Right atrium auricular region (tissue), 2 donors: ENCODE measurements at places on chromosomes 2 and 18. TPM values are rescaled to one million over a fixed set of nuclear protein-coding genes. Genes with fewer than 3 reads are reported as not detected.
A peak's percentile ranks its signal among the peaks of the same experiment; 100 is the strongest.

Gene NEU2
- total RNA-seq = not detected

Gene PLCD4
- 0.51 TPM for total RNA-seq

Gene NT5DC4
- total RNA-seq = not detected

Gene FSHR
- total RNA-seq = 1.1 TPM

Gene KIF1A
- 43.7 TPM for total RNA-seq

- no peaks in the 10 kb centered on the region for H3K27me3 ChIP-seq
- peaks cover 20% of the 10 kb centered on the region for H3K4me1 ChIP-seq
- peak overlapping the region; percentile 45 for H3K4me3 ChIP-seq
- peak overlapping the region; percentile 29 for H3K27ac ChIP-seq
- no peak for DNase-seq
Observed at GRCh38 chr2:106885329-106885728, 638 bp downstream of the ST6GAL2 start.

DNA sequence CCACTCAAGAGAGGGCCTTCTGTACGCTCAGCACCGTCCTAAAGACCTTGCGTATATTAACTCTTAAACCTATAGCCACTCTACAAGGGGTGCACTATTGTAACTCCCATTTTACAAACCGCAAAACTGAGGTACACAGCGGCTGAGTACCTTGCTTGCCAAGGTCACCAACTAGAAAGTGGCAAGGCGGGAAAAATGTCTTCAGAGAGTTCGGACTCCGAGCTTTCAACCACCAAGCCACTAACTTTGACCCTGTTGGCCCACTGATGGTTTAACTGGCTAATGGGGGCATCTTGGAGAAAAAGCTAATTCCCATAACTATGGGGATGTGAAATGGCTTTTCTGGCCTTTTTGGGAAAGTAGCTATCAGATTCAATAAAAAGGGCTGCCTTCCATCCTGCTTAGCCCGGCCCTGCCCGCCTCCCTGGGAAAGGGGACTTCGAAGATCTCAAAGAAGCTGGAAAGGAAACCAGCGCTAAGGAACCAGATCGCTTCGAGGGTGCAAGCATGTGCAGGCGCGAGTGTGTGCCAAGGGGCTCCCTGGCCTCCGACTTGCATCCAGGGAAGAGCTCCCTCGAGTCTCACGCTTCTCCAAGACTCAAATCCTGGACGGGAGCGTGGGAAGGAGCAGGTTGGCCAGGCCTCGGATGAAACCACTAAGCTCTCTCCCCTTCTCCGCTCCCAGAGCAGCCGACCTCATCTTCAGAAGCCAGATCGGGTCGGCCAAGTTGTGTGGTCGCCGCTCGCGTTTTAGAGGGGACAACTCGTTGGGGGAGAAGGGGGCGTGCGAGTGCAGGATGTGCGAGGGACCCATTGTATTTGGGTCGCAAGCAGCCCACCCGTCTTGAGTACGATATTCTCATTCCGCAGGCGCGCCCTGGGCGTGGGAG lies 2.2 kb upstream of the SP5 start:
- DNase-seq = no peak
- H3K36me3 ChIP-seq = no peaks in the 10 kb centered on the region
- peaks cover 52% of the 10 kb centered on the region for H3K4me1 ChIP-seq

GRCh38 chr2:236765478-236765877 lies 195.9 kb downstream of the ACKR3 start:
- H3K27me3 ChIP-seq = no peaks in the 10 kb centered on the region
- H3K4me3 ChIP-seq = no peak overlapping the region
- no peaks in the 10 kb centered on the region for H3K4me1 ChIP-seq
- DNase-seq = no peak
- no peak overlapping the region for H3K27ac ChIP-seq
- no peaks in the 10 kb centered on the region for H3K36me3 ChIP-seq

GRCh38 chr18:35949903-35950627 lies 22.4 kb upstream of the RMP24 start:
- H3K27ac ChIP-seq = peak overlapping the region; percentile 54
- no peaks in the 10 kb centered on the region for H3K27me3 ChIP-seq
- no peaks in the 10 kb centered on the region for H3K4me1 ChIP-seq
- H3K4me3 ChIP-seq = peak overlapping the region; percentile 59
- DNase-seq = no peak
- no peaks in the 10 kb centered on the region for H3K36me3 ChIP-seq

DNA sequence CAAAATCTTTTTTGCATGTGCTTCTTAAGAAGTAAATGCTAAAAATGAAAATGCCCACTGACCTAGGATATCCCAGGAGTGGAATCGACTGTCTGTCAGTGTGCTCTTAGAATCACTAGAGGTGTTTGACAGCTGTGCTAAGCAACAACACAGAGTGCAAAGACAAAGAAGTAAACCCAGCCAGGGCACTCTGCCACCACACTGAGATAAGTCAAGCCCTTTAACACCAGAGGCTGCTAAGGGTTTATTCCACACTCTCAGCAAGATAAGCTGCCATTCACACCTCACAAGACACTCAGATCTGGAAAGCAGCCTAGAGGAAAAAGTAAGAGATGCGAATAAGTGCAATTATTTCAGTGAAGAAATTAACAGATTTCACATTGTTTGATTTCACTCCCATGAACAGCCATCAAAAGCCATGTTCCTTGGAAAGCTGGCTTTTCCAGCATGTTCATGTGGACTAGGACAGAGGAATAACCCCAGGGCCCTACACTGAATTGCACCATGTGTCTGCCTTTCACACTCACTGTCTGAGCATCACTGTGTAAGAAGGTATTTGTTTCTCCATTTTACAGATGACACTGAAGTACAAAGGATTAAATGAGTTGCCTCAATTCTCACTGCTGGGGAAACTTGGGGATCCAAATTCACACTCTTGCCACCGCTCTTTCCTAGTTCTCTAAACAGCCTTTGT lies 6.0 kb upstream of the BMP10 start:
- H3K4me3 ChIP-seq = no peak overlapping the region
- no peak overlapping the region for H3K27ac ChIP-seq
- H3K36me3 ChIP-seq = no peaks in the 10 kb centered on the region
- H3K27me3 ChIP-seq = no peaks in the 10 kb centered on the region
- DNase-seq = no peak
- no peaks in the 10 kb centered on the region for H3K4me1 ChIP-seq

- no peaks in the 10 kb centered on the region for H3K27me3 ChIP-seq
- H3K27ac ChIP-seq = no peak overlapping the region
- no peak for DNase-seq
Observed at GRCh38 chr18:74244554-74244953, 47.2 kb downstream of the CYB5A start.

GRCh38 chr2:102753563-102754159 lies 8.2 kb upstream of the TMEM182 start:
- H3K27ac ChIP-seq = no peak overlapping the region
- H3K27me3 ChIP-seq = no peaks in the 10 kb centered on the region
- DNase-seq = no peak
- no peak overlapping the region for H3K4me3 ChIP-seq
- no peaks in the 10 kb centered on the region for H3K4me1 ChIP-seq

DNA sequence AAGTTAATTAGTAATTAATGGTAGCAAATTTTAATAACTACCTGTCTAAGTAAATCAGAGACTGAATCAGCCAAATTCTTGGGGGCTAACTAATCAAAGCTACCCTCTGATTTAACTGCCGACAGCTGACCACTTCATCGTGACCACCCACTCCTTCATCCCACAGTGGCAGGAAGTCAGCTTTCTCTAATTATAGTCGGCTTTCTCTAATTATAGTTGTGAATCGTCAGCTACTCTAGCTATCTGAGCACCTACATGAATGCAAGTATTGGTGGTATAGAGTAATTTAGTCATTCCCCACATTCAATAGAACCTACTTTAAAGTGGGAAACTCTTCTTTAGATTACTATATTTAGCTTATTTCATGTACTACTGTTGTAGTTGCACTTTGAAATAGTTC lies 185.5 kb downstream of the PTGR3 start:
- H3K27me3 ChIP-seq = no peaks in the 10 kb centered on the region
- H3K4me1 ChIP-seq = no peaks in the 10 kb centered on the region
- H3K27ac ChIP-seq = no peak overlapping the region

DNA sequence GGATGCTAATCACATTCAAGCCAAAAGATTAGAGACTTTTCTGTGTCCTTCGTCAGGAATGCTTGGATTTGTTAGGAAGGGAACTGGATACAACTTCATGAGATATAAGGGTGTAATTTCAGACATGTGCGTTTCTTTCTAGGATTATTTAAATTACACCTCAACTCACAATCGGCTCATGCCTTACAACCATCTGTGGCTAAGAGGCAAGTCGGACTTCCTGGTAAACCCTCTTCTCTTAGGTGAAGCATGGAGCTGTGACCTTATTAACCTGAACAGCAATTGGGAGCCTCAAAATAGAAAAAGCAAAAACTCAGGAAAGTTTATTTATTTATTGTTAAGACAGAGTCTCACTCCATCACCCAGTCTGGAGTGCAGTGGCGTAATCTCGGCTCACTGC lies 61.8 kb downstream of the SEMA4F start:
- DNase-seq = no peak
- no peaks in the 10 kb centered on the region for H3K36me3 ChIP-seq
- no peaks in the 10 kb centered on the region for H3K4me1 ChIP-seq
- H3K4me3 ChIP-seq = peak overlapping the region; percentile 57
- H3K27me3 ChIP-seq = no peaks in the 10 kb centered on the region

GRCh38 chr18:48946329-48946835 lies 4.4 kb downstream of the SMAD7 start:
- no peak for DNase-seq
- peaks cover 16% of the 10 kb centered on the region for H3K36me3 ChIP-seq
- no peaks in the 10 kb centered on the region for H3K27me3 ChIP-seq
- peaks cover 69% of the 10 kb centered on the region for H3K4me1 ChIP-seq
- H3K27ac ChIP-seq = peak overlapping the region; percentile 99

GRCh38 chr2:239779584-239779983 lies 245.6 kb downstream of the NDUFA10 start:
- no peaks in the 10 kb centered on the region for H3K36me3 ChIP-seq
- H3K27me3 ChIP-seq = no peaks in the 10 kb centered on the region
- DNase-seq = no peak

DNA sequence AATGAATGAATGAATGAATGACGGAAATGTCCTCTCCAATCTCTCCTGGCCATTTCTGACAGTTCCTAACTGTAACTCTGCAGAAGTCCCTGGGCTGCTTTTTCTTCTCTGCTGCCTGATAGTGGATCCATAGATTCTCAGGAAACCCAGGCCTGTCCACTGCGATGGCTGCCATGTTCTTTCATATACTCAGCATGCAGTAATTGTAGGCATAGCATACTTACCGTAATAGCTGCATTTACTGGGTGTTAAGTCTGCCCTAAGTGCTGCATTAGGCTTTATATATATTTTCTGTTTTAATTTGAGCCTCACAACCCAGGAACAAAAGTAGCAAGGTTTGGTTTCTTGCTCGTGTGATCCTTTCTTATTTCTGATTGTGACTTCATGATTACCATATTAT lies 122.9 kb downstream of the DCC start:
- no peaks in the 10 kb centered on the region for H3K27me3 ChIP-seq
- H3K36me3 ChIP-seq = no peaks in the 10 kb centered on the region
- H3K27ac ChIP-seq = no peak overlapping the region
- H3K4me3 ChIP-seq = no peak overlapping the region
- no peaks in the 10 kb centered on the region for H3K4me1 ChIP-seq

DNA sequence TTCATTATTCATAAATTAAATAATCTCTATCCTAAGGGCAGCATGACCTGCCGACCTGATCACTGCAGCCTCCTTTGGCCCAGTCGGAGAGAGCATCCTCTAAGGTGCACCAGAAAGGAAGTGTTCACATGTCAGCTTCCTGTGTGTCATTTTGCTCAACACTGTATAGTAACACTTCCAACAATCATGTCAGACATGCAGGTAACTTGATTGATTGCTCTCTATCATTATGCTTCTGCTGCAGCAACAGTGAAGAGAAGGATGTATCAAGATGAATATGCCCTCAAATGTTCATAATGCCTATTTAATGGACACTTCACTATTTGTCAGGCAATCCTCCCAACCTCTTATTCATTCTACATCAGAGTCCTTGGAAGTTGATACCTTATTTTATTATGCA lies 332.3 kb downstream of the CDH7 start:
- H3K4me1 ChIP-seq = no peaks in the 10 kb centered on the region
- DNase-seq = no peak
- H3K27ac ChIP-seq = no peak overlapping the region
- no peak overlapping the region for H3K4me3 ChIP-seq
- no peaks in the 10 kb centered on the region for H3K36me3 ChIP-seq

GRCh38 chr2:31324016-31324633 lies 90.2 kb downstream of the EHD3 start:
- H3K4me1 ChIP-seq = peaks cover 11% of the 10 kb centered on the region
- no peaks in the 10 kb centered on the region for H3K27me3 ChIP-seq
- H3K27ac ChIP-seq = no peak overlapping the region
- H3K36me3 ChIP-seq = no peaks in the 10 kb centered on the region
- no peak overlapping the region for H3K4me3 ChIP-seq

GRCh38 chr18:54260396-54261072 lies 8.8 kb upstream of the POLI start:
- H3K27me3 ChIP-seq = no peaks in the 10 kb centered on the region
- H3K27ac ChIP-seq = no peak overlapping the region
- no peak for DNase-seq
- H3K36me3 ChIP-seq = no peaks in the 10 kb centered on the region
- no peaks in the 10 kb centered on the region for H3K4me1 ChIP-seq
- H3K4me3 ChIP-seq = no peak overlapping the region

- H3K4me1 ChIP-seq = no peaks in the 10 kb centered on the region
- no peak overlapping the region for H3K27ac ChIP-seq
- no peak overlapping the region for H3K4me3 ChIP-seq
Observed at GRCh38 chr18:56835331-56835730, 184.2 kb downstream of the WDR7 start.

DNA sequence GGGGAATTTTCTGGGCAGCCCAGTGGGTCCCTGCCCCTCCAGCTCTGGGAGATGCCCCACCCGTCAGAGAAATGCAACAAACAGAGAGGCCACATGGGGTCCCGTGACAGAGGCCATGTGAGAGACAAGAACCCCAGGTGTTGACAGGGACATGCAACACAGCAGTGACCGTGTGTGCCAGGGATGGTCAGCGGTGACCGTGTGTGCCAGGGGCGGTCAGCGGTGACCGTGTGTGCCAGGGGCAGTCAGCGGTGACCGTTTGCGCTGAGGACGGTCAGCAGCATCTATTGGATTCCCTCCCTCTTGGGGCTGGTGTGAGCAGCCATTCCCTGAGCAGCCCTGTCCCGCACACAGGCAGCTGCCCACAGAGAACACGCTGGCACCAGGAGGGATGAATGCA lies 146.6 kb upstream of the OTOS start:
- no peak overlapping the region for H3K27ac ChIP-seq
- H3K4me1 ChIP-seq = no peaks in the 10 kb centered on the region
- no peak for DNase-seq
- no peaks in the 10 kb centered on the region for H3K36me3 ChIP-seq

DNA sequence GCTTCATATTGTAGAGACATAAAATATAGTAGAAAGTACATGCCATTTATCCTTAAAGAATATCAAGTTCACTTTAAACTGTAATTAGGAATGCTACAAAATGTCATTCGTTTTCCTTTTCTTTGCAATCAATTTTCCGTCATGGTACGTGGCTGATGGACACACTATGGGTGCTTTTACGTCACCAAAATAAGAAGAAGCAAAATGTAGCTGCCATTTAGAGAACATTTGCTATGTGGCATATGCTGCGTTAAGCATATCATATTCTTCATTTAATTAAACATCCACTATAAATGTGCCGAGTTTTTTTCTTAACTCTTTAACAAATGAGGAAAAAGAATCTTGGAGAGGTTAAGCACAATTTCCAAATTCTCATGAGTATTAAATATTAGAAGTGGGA lies 1358.5 kb upstream of the NXPH2 start:
- H3K27ac ChIP-seq = no peak overlapping the region
- DNase-seq = no peak
- no peak overlapping the region for H3K4me3 ChIP-seq
- H3K4me1 ChIP-seq = no peaks in the 10 kb centered on the region
- H3K36me3 ChIP-seq = no peaks in the 10 kb centered on the region
